Activated CD4-positive, CD25-positive, alpha-beta regulatory T cell treated with anti-CD3 and anti-CD28 coated beads, Interleukin-2, amount 50 U/mL, for 72 hours (primary cell): ENCODE measurements at places on chromosomes 3 and 15.

- no peak for DNase-seq
Observed at GRCh38 chr15:45128971-45129639, 574 bp downstream of the DUOXA1 start.

DNA sequence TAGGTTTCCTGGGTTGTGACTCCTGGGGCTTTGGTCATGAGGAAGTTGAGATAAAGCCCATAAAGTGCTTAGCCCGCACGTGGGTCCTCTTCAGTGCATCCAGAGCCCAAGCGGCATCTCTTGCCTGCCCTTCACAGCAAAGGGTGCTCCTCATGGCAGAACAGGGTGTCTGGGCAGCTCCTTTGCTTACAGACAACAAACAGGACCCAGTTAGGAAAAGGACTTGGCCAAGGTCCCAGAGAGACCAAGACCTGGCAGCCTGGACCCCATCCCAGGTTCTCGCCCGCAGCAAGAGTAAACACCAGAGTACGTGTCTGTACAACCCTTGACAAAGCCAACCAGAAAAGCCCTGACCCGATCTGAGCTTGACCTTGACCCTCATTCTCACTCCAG, 27.0 kb downstream of the ALS2CL start:
- peak; percentile 9 for DNase-seq

DNA sequence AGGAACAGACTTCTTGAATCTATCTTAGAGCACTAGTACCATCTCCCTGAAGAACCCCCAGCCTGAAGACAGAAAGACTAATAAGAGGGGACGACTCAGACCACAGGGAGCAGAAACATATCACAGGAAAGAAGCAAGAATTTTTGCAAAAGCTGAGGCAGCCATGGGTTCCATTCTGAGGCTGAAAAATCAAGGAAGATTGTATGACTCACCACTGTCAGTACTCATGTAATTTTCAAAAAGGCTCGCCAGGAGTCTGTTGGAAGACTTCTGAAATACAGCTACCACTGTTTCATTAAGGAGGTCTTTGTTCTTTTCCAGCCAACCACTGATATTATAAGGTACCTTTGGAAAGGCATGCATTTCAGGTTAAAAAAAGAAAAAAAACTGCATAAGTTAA, 47.5 kb downstream of the MYH15 start:
- no peak for DNase-seq

DNA sequence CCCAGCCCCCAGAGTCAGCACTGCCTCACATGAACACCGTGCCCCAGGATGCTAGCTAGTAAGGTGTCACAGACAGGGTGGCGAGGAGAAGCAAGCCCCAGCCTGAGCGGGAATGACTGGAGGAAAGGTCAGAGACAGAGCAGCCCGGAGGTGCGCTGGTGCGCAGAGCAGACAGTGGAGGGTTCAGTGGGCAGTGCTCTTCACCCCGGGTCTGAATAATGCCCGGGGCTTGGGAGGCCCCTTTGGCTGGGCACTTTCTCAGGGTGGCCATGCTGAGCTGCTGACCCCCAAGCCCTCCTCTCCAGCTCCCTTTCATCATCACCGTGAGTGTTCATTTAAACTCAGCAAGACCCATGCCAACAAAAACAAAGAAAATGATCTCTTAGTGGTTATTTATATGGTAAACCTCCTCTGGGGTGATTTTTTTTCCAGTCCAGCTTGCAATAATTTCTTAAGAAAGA, 110.8 kb downstream of the VGLL4 start:
- DNase-seq, result no peak

- no peak for DNase-seq
Observed at GRCh38 chr3:16369276-16369675, 104.3 kb downstream of the OXNAD1 start.

- no peak for DNase-seq
Observed at GRCh38 chr3:13391308-13391707, 28.8 kb downstream of the NUP210 start.

- DNase-seq, result peak; percentile 9
Observed at GRCh38 chr3:5002871-5003247, 23.6 kb downstream of the BHLHE40 start.

DNA sequence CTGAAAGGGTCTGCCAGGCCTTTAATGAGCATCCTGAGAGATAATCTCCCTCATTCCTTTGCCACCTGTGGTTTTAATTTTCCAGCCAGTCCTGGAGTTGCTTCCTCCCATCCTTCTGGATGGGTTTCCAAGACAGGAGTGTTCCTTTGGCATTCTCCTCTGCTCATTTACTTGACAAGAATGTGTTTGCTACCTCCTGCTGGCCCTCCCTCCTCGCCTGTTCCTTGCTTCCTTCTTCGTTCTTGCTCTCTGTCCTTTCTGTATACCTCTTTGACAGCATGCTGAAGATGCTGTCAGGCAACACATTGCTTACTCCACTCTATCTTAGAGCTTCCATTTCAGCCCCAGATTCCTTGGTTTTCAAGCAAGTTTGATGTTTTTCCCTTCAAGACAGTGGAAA, 46.0 kb downstream of the ERC2 start:
- no peak for DNase-seq

DNA sequence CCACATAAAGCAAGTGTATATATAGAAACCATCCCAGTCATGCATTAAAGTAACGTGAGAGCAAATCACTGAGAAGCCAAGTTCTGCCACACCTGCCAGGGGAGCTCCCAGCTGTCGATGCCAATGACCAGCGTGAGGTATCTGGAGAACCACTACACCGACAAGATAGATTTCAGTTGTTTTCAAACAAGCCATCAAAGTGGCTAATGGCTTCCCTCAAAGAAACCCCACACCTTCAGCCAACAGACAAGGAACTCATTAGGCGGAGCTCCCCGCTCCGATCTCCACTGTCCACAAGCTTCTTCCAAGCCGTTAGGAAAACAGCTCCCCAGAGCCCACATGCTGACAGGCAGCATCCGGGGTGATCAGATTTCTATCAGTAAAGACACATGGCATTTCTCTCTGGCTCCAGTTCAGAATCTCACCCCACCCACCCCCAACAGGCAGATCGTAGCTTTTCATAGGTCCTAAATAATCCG, 54.2 kb upstream of the SPATA12 start:
- no peak for DNase-seq

- no peak for DNase-seq
Observed at GRCh38 chr3:77195766-77196545, 156.1 kb downstream of the ROBO2 start.

- no peak for DNase-seq
Observed at GRCh38 chr15:78265137-78265460, 737 bp downstream of the DNAJA4 start.

GRCh38 chr3:28791713-28792255, 443.2 kb upstream of the AZI2 start:
- no peak for DNase-seq

DNA sequence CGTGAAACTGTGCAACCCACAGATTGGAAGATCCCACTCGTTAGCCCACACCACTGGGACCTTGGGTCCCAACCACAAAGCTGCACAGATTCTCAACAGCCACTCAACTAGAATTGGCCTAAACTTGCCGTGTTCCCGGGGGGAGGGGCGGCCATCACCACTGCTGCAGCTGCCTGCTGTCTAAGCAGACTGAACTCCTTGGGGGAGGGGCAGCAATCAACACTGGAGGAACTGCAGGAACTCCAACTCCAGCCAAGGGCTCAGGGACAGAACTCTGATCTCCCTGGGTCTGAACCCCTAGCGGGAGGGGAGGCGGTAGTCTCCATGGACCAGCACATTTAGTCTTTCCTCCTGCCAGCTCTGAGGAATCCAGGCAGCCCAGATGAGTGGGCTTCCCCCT, 205.9 kb downstream of the RSL24D1 start:
- no peak for DNase-seq

- DNase-seq, result no peak
Observed at GRCh38 chr3:110261141-110261540, 810.5 kb upstream of the NECTIN3 start.

GRCh38 chr15:42692536-42692935, 44.4 kb downstream of the CDAN1 start:
- no peak for DNase-seq

- no peak for DNase-seq
Observed at GRCh38 chr15:28002136-28002861, 96.8 kb downstream of the OCA2 start.

GRCh38 chr3:128942161-128942952, 51.5 kb downstream of the CFAP92 start:
- DNase-seq, result no peak

GRCh38 chr3:23592961-23593931, 212.5 kb upstream of the UBE2E1 start:
- DNase-seq, result no peak

- no peak for DNase-seq
Observed at GRCh38 chr15:66761726-66762595, 59.9 kb downstream of the SMAD6 start.

DNA sequence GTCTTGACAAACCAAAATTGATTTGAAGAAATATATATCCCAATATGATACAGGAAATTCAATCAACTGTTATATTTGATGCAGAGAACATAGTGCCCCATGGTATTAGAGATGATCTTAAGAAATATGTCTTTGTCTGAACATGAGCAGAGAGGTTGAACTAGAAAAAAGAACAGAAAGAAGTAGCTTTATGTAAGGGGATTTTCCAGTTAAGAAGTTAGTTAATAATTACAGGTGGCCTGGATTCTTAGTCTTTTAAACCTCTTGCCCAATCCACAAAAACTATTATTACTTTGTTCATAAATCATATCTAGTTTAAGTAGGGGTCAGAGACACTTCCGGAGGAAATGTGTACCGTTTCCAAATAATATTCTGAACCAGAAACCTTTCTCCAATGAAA, 1186.7 kb upstream of the EPHA6 start:
- DNase-seq, result no peak

- no peak for DNase-seq
Observed at GRCh38 chr15:35721751-35722150, 175.8 kb upstream of the DPH6 start.

GRCh38 chr15:52651868-52652267, 27.3 kb downstream of the ATOSA start:
- peak; percentile 38 for DNase-seq

DNA sequence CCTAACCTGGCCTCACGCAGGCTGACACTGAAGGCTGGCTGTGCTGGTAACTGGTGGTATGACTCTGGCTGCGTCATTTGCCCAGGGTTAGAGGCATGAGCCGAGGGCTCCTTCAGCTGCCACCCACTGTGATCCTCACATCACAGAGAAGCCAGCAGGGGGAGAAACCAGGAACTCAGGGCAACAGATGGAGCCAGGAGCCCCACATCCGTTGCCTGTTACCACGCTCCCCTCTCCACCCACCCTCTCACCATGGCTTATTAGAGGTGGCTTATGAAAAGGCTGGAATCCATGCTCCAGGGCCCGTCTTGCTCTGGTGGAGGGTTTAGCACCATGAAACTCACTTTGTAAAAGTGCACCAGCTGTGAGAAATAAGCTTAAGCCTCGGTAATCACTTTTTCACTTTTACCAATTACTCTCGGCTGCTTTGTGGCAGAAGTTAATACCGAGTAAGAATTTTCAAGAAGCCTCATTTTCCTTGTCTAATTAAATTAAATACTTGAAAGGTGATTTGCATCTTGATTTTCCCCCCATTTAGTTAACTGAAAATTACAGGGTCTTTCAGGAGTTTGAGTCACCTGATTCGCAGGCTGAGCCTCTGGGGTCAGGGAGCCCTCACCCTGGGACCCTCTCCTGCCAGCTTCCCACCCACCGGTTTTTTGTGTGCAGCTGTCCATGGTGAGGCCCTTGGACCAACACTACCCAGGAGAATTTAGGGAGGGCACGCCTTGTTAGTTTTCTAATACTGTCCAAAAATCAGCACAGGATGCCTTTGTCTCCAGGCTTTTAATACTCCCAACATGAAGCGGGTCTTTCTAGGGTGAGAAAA, 60.9 kb downstream of the ASB7 start:
- DNase-seq, result no peak

DNA sequence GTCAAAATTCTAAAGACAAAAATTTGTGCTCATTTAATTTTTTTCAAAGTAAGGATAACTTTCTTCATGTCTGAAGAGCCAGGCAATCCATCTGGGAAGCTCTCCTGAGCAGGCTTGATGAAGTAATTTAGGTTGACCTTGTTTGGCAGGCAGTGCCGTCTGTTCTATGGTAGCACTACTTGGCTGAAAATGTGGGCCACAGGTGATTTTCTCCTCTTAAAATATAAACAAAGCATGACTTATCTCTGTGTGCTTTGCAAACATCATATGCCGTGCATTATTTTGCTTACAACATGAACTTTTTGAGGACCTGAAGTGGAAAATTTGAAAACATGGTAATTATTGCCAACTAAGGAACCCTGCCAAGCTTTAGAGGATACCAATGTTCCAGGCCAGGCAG, 143.2 kb downstream of the RAP2B start:
- no peak for DNase-seq

DNA sequence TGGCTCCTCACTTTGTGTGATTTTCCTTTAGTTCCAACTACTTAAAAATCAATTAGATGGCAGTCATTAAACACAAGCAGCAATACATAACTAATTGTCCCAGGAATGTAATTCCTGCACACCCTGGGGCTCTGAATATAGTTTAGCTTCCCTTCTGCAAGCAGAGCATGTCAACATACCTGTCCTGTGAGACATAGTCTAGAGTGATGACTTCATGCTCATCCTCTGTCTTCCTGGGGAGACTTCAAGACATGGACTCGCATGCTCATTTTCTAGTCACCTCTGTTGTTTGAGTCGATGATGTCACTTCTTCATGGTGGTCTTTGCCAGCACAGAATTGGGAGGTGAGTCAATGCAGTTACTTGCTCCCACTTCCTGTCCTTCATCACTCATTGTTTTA, 15.7 kb downstream of the C3orf52 start:
- no peak for DNase-seq

GRCh38 chr3:48500656-48501055, 3.3 kb downstream of the SHISA5 start:
- no peak for DNase-seq

- DNase-seq, result no peak
Observed at GRCh38 chr3:100277255-100277800, 16.5 kb downstream of the TBC1D23 start.

DNA sequence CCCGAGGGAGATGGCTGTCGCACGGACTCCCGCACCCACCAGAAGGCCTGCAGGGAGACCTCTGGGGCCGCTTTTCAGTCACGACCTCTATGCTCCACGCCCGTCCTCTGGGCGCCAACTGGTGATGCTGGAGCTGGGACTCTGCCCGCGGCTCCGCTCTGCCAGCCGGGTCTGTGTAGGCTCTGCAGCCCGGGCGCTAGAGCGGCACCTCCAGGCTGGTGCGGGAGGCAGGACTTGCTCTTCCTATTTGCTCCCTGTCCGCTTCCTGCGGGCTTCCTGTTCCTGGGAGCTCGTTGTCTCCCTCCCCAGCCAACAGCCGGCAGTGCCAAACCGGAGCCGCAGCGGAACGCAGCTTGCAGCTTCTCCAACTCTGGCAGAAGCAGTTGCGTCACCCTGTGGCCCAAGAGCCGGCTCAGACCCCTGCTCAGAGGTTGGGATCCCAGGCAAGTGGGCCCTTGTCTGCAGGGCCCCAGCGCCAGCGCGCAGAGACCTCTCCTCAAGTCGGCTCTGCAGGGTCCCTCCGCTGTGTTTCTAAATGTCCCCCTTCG, 285.9 kb downstream of the XXYLT1 start:
- no peak for DNase-seq

GRCh38 chr3:80705290-80705689, 937.5 kb upstream of the ROBO1 start:
- DNase-seq, result no peak

GRCh38 chr15:58479941-58480340, 48.1 kb downstream of the LIPC start:
- DNase-seq, result no peak
